Kidney tubule cell (primary cell): ENCODE measurements at places on chromosomes 1 and 21.
A peak's percentile ranks its signal among the peaks of the same experiment; 100 is the strongest.

DNA sequence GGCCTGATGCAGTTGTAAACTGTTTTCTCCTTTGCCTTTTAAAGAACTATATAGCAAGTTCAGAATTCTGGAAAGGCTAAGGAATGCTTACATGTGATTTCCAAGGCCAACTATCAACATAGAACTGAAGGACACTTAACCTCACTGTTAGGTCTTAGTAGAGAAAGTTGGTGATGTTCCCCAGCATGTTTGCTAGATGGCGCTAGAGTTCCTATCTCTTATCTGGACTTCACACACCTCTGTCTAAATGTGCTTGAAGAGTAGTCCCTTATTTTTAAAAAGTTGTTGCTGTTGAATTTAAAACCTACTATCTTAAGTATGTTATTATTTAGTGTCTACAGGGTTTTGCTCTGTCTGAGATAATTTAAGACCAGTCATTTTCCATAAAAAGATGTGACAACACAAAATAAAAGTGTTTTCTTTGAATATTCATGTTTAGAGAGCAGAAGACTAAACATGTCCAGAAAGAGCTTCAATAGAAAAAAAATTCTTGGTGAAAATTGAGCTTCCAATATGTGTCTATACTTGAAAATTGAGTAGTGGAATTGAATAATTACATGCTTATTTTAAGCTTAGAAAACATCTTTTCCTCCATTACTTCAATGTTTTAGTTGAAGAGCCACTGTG lies 237.3 kb downstream of the S1PR1 start:
- DNase-seq, result peak; percentile 30

DNA sequence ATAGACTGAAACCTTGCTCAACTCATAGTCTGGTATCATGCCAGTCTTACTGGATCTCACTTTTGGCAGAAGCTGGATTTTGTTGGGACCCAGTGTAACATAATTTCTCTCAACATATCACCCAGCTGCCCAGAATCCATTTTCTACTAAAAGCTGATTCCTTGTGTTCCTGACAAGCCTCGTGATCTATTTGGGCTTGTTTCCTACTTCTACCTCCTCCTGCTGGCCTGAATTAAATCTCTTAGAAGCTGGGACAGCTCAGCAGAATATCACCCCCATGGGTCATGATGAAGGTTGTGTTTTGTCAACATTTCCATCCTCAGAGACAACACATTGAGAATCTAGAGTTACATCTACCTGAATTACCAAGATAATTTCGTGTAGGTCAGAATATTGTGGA lies 7.7 kb downstream of the GOLT1A start:
- DNase-seq, result no peak

- peak; percentile 37 for DNase-seq
Observed at GRCh38 chr1:42723511-42723910, 16.5 kb downstream of the CLDN19 start.

DNA sequence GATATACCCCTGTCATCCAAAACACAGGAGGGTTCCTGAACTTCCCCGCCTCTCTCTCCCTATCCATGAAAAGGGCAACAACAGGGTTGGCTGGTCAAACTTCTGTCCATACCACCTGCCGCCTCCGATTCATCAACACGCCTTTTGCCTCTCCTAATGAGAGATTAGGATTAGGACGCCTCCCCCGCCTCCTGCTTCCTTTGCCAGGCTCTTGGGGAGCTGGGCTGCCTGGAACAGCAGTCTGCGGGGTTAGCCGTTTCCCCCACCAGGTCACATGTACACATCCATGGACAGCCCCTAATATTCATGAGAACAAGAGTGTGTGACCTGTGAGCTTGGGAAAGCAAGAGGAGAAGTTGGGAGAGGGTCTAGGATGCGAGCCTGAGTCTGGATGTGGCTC lies 2.3 kb upstream of the OPTC start:
- DNase-seq, result no peak

GRCh38 chr21:33734291-33734690 lies 92.0 kb downstream of the ITSN1 start:
- no peak for DNase-seq

- no peak for DNase-seq
Observed at GRCh38 chr1:178740924-178741323, 15.9 kb downstream of the RALGPS2 start.
